ENCODE measurements at places on chromosomes 4 and X. TPM values are rescaled to one million over a fixed set of nuclear protein-coding genes. Genes with fewer than 3 reads are reported as not detected.

- no peaks in the 10 kb centered on the region for H3K36me3 ChIP-seq
- no peaks in the 10 kb centered on the region for H3K27me3 ChIP-seq
- H3K4me1 ChIP-seq, result no peaks in the 10 kb centered on the region
- no peak overlapping the region for H3K27ac ChIP-seq
- no peak overlapping the region for H3K4me3 ChIP-seq
Measured at GRCh38 chrX:128020701-128021100, 31.5 kb downstream of the ACTRT1 start.

DNA sequence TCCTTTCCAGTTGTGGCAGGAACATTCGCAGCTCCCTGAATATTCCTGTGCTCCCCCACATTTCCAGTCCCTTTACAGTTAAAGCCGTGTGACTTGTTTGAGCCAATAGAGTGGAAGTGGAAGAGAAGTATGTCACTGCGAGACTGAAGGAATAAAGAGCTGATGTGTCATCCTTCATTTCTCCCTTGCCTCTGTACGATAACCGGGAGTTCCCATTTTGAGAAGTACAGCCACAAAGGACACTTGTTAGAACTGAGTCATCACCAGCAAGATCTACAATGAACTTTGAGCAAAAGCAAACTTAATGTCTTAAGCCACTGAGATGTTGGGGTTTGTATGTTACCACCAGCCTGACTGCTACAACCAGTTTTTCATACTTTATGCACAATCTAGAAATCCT is 92.3 kb downstream of the SPRY1 start:
- no peaks in the 10 kb centered on the region for H3K36me3 ChIP-seq
- DNase-seq, result no peak
- peak overlapping the region; percentile 63 for H3K27ac ChIP-seq
- no peaks in the 10 kb centered on the region for H3K27me3 ChIP-seq

- no peak overlapping the region for H3K4me3 ChIP-seq
- H3K27ac ChIP-seq, result no peak overlapping the region
- H3K36me3 ChIP-seq, result no peaks in the 10 kb centered on the region
- no peaks in the 10 kb centered on the region for H3K27me3 ChIP-seq
- no peaks in the 10 kb centered on the region for H3K4me1 ChIP-seq
Measured at GRCh38 chr4:138138774-138139173, 103.4 kb downstream of the SLC7A11 start.

GRCh38 chrX:53440621-53441517 is 6.7 kb upstream of the HSD17B10 start:
- peak overlapping the region; percentile 42 for H3K4me3 ChIP-seq
- no peaks in the 10 kb centered on the region for H3K36me3 ChIP-seq
- peaks cover 2% of the 10 kb centered on the region for H3K27me3 ChIP-seq
- peak; percentile 6 for DNase-seq
- H3K4me1 ChIP-seq, result peaks cover 35% of the 10 kb centered on the region
- peak overlapping the region; percentile 88 for H3K27ac ChIP-seq

DOK7 gene
- total RNA-seq, result 0.26 TPM

SPANXD gene
- total RNA-seq, result not detected

SCD5 gene
- 3.2 TPM for total RNA-seq

TMEM31 gene
- not detected for total RNA-seq

Measured in esophagus squamous epithelium (tissue), 5 donors.